ENCODE measurements at places on chromosomes 3 and 15. TPM values are rescaled to one million over a fixed set of nuclear protein-coding genes. Genes with fewer than 3 reads are reported as not detected.

The BSN gene
- under 0.01 TPM for total RNA-seq

The FSD2 gene
- not detected for total RNA-seq

The GOLGA8J gene
- total RNA-seq = not detected

The KIF23 gene
- total RNA-seq = 29.3 TPM

The VEPH1 gene
- 34.0 TPM for total RNA-seq

The POPDC2 gene
- total RNA-seq = not detected

GRCh38 chr3:118436697-118437262 lies 597.9 kb downstream of the IGSF11 start:
- no peak for DNase-seq

DNA sequence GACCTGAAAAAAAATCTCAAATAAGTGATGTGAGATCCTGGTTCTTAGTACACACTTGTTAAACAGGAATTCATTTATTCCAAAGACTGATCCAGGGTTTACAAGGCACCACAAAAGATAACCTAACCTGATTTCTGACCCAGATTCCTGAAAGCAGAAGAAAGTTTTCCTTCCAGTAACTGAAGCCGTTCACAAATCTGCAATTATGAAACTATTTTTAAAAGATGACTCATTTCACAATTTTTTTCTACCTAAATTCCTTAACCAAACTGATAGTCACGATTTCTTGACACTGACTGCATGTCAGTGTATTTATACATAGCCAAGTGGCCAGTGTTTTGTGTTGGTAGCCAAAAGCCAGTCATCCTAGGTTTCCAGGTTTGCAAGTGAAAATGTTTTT lies 17.1 kb downstream of the SLC9A9 start:
- DNase-seq = peak; percentile 72

GRCh38 chr3:71446734-71447133 lies 136.8 kb downstream of the FOXP1 start:
- no peak for DNase-seq

DNA sequence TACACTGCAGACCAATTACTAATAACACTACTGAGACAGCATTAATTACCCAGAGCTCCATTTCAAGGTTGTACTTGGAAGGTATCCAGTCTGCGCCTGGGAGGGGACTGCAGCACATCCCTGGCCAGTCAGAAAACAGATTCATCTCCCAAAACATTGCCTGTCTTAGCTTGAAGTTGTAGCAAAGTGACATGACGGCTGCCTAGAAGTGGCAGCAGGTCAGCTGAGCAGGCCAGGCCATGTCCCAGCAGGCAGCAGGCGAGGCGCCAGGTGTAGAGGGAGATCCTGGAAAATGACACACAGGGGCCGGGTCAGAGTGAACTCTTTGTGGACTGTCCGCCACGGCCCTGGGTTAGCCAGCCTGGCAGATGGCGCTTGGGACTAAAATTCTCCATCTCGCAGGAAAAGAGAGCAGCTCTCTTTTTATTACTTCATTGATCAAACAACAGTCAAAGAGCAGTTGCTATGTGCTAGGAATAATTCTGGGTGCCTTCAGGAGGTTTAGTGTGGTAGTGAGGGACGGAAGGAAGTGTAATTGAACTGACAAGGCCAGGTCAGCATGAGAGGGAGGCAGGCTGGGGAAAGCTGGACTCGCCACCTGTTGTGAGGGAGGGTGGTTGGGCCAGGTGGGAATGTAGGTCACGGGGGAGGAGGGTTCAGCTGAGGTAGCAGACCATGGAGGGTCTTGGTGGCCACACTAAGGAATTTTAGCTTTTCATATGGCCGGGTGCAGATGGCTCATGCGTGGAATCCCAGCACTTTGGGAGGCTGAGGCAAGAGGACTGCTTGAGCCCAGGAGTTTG lies 1.3 kb upstream of the MAP6D1 start:
- no peak for DNase-seq

DNA sequence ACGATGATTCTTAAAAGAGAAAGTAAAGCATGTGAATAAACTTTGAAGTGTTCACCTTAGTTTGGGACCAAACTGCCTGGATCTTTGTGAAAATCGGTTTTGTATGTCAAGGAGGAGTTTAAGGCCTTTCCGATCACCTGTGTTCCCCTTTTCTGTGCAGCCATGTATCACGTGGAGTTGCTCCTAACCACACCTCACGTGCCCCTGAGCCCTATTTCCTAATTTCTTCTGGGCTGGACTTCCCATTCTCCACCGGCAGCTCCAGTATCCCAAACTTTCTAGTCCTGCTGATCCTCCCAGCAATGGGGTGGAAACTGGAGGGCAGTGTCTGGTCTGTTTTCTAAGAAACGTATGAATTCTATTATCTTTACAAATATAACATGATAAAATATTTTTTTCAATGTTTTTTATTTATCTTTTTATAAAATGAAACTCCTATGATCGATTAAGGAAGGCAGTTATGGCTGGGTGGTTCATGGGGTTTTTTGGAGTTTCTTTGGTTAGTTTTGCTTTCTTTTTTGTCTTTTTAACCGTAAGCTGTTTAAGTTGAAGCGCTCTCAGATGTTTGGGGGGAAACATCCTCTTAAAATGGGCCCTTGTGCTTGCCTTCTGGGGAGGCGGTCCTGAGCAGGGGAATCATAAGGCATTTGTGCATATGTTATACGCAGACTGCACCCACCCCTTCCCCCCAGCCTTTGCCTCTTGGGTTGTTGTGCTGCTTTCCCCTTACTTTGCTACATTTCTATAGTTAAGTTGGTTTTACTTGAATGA lies 43.6 kb upstream of the WWTR1 start:
- DNase-seq = peak; percentile 50
